ENCODE measurements at places on chromosomes 4 and X. TPM values are rescaled to one million over a fixed set of nuclear protein-coding genes. Genes with fewer than 3 reads are reported as not detected.

DNA sequence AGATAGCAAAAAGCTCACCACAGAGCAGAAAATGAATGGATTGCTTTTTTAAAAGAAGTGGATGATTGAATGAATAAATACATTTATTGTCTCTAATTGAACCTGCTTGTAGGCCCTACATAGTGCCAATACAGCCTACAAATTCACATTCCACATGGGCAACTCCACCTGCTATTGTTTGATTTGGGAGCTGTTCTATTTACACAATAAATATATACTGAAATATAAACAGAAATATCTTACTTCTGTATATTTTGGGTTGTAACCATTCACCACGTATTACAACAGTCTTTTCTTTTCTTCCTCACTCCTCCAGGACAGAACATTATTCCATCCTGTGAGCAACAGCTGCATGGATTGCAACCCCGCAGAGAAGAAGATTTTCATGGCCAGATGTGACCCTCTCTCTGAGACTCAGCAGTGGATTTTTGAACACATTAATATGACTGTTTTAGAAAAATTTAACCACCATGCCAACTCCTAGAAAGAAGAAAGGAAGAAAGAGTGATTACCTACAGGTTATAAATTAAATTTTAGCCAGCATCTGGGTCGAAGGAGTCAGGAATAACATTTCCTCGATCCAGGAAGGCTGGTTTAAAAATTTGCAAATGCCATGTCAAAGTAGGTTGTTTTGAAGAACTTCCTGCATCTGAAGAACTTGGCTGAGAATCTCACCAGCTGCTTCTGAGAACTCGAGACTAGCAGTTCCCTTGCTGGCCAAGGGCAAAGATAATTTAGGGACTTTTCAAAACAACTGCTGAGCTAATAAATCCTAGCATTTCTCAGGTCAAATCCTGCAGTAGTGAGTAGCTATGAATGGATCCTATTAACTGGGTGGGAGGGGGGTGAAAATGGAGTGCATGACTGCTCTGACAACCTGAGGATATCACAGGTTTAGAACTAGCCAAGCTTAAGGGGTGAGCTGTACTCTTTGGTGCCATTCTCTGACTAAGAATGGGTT is 128.7 kb upstream of the GALNT7 start:
- no peak for DNase-seq

GRCh38 chr4:55435141-55435841 is 39.5 kb downstream of the TMEM165 start:
- DNase-seq: no peak

DNA sequence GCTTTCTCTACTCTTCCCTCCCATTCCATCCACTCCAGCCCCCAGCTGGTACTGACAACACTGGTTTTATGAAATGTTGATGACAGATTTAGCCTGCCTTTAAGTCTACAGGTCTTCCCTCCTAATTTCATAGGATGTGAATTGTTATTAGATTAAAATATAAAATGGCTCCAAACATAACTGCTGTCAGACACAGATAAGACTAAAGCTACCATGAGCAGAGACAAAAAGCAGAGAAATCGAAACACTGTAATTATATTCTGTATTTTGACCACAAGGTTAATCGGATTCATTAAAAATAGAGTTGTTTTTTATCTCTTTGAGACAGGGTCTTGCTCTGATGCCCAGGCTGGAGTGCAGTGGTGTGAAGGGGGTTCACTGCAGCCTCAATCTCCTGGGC is 28.3 kb downstream of the SEC24D start:
- DNase-seq: no peak

GRCh38 chr4:14994242-14994641 is 8.0 kb upstream of the CPEB2 start:
- no peak for DNase-seq

Gene PCDH18
- 0.17 TPM for total RNA-seq

Gene KDR
- total RNA-seq: 0.52 TPM

Gene CACNA1F
- total RNA-seq: not detected
